Osteoblast (primary cell): ENCODE measurements at places on chromosomes 1 and 21. TPM values are rescaled to one million over a fixed set of nuclear protein-coding genes. Genes with fewer than 3 reads are reported as not detected.

TMIGD3 gene
- 0.29 TPM in 1 of 2 replicates, not detected in the other for total RNA-seq

RSPH1 gene
- 0.29 TPM in 1 of 2 replicates, not detected in the other for total RNA-seq

NBPF19 gene
- total RNA-seq, result 33.6 and 34.0 TPM in 2 replicates

DNA sequence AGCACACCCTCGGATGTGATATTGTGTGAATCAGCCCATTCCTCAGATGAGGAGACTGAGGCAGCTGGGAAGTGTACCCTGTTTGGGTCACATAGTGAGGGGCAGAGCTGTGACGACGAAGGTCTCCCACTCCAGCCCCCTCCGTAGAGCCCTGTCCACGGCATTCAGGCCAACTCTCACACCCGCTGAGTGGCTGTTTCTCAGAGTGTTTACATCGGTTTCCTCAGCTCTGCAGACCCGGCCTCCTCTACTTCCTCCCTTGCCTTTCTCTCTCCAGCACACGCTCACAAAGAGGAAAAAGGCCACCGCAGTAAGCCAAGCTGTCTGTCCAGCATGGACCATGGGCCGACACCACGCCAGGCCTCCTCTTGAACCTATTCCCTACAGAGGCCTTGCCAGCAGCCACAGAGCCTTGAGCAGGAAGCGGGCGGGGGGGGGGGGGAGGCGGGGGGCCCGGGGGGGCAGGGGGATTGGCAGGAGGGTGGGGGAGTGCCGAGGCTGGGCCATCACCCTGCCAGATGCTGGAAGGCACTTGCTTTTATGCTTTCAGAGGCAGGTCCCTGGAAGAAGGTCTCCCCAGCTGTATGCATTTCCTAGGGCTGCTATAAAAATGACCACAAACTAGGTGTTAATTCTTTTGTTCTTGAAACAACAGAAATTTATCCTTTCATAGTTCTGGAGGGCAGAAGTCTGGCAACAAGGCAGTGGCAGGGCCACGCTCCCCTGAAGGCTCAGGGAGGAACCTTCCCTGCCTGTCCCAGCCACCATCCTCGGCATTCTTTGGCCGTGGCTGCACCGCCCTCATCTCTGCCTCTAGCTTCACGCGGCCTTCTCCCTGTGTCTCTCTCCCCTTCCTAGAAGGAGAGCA lies 178.4 kb downstream of the PSMG1 start:
- DNase-seq, result no peak

MR1 gene
- 29.3 and 33.0 TPM in 2 replicates for total RNA-seq

PIP5K1A gene
- 64.5 and 67.7 TPM in 2 replicates for total RNA-seq

DNA sequence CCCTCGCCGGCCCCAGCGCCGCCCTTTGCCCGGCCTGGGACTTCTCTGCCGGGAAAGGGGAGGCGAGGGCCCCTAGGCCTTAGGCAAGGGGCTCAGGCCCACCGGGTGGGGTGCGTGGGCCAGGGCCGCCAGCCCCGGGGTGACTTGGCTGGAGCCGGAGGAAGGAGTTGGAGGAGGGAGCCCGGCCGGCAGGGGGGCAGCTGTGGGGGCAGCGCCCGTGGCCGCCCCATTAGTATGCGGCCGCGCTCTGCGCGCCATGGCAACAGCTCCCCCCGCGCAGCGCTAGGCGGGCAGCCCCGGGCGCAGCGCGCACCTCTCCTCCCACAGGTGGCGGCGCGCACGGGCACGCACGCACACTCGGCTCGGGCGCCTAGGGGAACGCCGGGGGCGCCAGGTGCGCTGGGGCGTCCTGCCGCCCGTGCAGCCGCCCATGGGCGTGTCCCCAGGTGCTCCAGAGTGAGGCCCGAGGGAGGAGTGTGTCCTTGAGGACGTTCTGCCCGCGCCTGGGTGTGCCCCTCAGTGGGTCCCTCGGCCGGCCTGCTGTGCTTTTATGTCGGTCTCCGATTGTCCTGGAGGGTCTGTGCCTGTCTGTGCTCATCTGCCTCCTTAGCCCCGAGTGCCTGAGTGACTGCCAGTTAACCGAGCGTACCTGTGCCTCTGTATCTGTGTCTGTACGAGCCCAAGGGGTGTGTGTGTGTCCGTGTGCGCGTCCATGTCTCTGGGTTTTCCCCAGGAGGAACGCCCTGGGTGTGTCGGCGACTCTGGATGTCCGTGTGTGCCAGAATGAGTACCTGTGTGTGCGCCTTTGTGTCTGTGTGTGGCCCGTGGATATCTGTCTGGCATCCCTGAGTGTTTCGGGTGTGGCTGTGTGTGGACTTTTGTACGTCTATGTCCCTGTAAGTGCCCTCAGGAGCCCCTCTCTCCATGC lies 38.2 kb upstream of the WASF2 start:
- peak; percentile 85 for DNase-seq

- DNase-seq, result no peak
Observed at GRCh38 chr21:33259995-33260394, 6.2 kb upstream of the IL10RB start.

S100A14 gene
- 0.36 TPM in 1 of 2 replicates, not detected in the other for total RNA-seq

GRCh38 chr1:42913426-42914091 lies 45.1 kb downstream of the SLC2A1 start:
- DNase-seq, result peak; percentile 90
